ENCODE measurements at places on chromosomes 7 and 10.

DNA sequence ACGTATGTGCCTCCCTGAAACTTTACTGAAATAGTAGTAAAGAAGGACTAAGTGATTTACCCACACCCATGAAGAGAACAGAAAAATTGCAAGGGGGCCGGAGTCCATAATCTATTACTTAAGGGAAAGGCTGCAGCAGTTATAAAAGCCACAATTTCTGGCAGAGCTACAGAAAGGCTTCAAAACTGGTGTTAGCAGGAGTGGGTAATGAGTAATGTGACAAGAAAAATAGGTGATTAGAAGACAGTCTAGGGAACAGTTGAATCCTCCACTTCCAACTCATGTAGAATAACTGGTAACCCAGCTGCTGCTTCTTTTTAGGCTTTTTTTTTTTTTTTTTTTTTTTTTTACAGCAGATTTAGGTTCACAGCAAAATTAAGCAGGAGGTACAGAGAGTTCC lies 413.3 kb downstream of the SFMBT2 start:
- DNase-seq, result no peak

DNA sequence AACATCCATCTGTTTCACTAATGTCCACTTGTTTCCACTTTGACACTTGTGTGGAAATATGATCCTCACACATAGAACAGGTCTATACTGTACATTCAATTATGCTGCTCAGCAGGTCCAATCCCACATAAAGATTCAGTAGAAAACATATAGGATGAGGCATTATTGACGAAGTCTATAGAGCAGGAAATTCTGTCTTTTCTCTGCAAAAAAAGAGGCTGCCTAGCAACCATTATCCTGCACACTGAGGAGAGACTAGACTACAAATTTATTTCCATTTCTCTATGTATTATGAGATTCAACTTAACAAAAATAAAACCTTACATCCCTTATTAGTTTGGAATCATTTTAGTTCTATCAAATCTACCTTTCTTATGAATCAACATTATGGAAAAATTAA lies 204.6 kb upstream of the POM121L12 start:
- DNase-seq, result no peak

DNA sequence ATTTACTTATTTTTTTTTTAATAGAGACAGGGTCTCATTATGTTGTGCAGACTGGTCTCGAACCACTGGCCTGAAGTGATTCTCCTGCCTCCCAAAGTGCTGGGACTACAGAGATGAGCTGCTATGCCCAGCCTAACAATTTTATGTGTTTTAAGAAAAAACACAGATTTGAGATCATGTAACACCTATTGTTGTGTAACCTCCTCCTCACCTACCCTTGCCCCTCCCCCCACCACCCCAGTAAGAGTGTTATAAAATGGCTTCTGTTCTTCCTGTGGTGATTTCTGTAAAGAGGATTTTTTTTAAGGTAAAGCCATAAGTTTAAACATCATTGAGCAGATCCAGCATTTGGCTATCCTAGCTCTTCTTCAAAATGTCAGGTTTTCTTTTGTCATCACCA lies 7.6 kb downstream of the ARMC10 start:
- no peak for DNase-seq

GRCh38 chr7:112266595-112267270 lies 60.2 kb downstream of the ZNF277 start:
- DNase-seq, result peak; percentile 72

GRCh38 chr10:96873086-96873485 lies 41.0 kb downstream of the LCOR start:
- no peak for DNase-seq

GRCh38 chr7:33731912-33732311 lies 173.4 kb upstream of the BMPER start:
- DNase-seq, result no peak

DNA sequence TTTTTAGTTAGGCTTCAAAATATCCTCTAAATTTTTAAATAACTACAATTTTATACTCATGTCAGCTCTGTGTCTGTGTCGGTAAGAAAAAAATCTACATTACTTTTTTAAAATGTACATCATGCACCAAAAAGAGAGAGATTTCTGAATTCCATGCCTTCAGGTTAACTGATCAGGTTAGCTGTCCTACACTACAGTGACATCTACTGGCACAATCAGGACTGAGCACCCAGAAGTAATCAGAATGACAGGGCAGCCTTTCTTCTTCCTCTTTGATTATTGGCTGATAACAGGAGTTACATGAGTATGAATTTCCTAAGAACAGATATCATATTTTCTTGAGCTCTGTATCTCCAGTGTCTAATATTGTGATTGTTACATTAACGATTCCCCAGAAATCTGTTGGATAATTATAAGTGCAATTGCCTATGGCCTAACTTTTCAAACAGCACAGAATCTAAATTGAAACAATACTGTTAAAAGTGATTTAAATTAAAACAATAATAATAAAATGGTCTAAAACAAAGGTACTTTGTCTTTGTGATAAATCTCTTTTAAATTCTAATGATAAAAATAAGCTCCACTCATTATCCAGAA lies 41.8 kb upstream of the HYCC1 start:
- peak; percentile 74 for DNase-seq

- DNase-seq, result no peak
Observed at GRCh38 chr10:131808370-131808930, 92.4 kb upstream of the PPP2R2D start.

- DNase-seq, result peak; percentile 19
Observed at GRCh38 chr10:79022565-79023230, 46.1 kb upstream of the ZMIZ1 start.

GRCh38 chr7:14888962-14889361 lies 13.6 kb downstream of the DGKB start:
- peak; percentile 6 for DNase-seq

- DNase-seq, result no peak
Observed at GRCh38 chr7:128804484-128804883, 12.7 kb downstream of the CCDC136 start.

DNA sequence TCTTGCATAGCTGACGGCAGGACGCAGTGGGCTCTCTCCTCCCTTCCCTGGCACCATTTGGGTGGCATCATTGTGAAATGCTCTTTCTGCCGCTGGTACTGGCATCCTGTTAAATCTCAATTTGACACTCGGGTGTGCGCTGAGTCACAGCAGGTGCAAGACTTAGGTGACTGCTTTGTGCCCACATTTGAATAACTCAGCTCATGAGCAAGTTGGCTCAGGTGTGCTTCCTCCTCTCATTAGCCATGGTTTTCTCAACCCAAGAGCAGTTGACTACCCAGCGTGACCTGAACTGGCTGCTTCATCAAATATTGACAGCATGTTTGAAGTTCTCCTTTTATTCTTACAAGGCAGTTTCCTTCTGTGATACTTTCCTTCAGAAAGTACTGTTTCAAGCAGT lies 24.6 kb upstream of the NFE2L3 start:
- DNase-seq, result no peak

GRCh38 chr10:75916906-75917305 lies 485.5 kb downstream of the LRMDA start:
- no peak for DNase-seq

- peak; percentile 80 for DNase-seq
Observed at GRCh38 chr10:95864906-95865813, 42.6 kb upstream of the CC2D2B start.

DNA sequence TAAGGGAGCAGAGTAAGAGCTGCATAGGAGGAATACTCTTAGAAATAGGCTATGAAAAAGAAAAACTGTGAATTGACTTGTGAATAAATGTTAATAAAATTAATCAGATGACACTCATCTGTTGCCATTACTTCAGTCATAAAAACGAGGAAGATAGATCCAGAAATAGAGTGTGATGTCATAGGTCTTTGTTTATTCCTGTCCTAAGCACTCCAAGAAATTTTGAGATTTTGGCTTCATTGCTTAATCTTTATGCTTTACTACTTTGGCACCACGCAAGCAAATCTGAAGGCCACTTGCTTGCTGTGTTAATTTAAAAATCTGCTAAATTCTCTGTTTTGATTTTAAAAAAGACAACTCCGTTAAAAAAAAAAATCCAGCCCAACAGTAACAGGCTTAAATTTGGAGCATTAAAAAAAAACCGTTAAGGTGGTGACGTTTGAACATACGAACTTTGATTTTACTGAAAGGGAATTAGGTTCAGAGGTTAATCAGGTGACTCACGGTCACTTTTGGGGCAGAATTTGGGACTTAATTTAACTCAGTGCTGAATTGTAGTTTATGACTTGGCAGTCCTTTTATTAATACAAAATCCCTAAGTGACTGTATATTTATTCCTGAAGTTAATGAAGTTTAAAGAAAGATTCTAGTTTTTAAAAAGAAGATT lies 3.4 kb downstream of the IFRD1 start:
- peak; percentile 31 for DNase-seq

DNA sequence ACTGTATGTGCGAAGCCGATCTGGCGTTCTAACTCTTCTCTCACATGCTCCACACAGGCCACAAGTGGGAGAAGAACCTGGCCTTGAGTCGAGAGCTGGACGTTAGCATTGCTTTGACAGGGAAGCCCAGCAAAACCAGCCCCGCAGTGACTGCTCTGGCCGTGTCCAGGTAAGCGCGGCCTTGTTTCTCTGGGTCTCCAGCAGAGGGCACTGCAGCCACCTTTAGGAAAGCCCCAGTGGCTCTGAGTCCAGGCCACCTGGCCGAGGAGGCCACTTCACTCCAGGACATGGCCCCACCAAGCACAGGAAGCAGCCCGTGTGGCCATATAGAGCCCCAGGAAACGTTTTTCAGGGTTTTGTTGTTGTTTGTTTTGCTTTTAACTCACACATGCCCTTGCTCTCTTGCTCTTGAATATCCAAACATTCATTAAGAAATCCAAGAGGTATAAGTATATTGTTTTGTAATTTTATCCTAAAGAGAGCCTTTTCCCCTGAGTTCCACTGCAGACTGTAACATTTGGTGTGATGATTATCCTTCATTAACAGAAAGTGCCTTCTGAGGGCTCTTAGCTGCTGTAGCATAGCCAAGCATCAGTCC lies 41.8 kb upstream of the LRRC18 start:
- peak; percentile 27 for DNase-seq

DNA sequence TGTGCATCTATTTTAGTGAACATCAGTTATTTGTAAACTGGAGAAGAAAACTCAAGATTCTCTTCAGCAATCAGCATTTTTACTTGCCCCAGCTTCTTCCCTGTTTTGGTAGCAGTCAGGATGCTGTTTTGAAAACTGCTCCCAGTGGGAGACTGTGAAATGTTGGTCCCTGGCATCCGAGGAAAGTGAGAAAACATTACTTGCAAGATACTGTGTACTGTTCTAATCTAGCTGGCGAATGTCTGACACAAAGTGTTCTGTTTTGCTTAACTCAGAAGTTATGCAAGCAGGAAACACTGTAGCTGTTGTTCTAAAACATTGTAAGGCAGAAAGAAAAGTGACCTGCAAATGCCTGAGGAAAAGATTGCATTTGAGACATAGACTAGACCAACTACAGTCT lies 171.8 kb upstream of the POM121L12 start:
- DNase-seq, result no peak

- no peak for DNase-seq
Observed at GRCh38 chr7:44887293-44887692, 2.0 kb upstream of the PURB start.

DNA sequence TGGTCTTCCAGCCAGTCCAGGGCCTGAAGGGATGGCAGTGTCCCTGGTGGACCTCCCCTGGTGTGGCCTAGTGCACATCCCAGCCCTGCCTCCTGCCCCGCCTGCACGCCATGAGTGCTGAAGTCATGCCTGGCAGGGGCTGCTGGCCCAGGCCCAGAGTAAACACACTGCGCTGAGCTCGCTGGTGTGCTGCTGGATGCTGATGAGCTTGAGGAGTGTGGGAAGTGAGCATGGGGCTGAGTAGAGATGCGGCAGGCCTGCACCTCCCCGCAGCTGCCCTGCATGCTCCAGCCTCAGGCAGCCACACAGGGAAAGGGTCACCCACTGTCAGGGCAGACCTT lies 43.2 kb downstream of the HTRA1 start:
- DNase-seq, result peak; percentile 92

- DNase-seq, result no peak
Observed at GRCh38 chr7:2120841-2121830, 111.6 kb downstream of the MAD1L1 start.

- DNase-seq, result peak; percentile 47
Observed at GRCh38 chr10:103542764-103543616, 49.5 kb downstream of the NEURL1 start.

DNA sequence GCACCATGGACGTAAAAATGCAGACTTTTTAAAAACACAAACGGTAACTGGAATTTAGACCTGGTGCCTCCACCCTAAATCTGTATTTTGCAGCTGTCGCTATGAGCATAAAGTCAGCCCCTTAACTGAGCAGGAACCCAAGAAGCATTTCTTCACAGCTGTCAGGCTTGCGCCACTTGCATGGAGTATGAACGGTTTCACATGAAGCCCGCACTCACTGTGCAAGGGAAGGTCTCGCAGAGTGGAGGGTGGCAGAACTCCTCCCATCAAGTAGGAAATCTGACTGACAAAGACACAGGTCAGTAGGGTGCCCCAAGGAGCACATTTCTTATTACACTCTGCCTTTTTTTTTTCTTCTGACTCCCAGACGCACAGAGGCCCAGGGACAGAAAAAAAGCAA lies 58.5 kb downstream of the ELMO1 start:
- no peak for DNase-seq

- peak; percentile 1 for DNase-seq
Observed at GRCh38 chr10:116538456-116538855, 7.3 kb upstream of the PNLIP start.

GRCh38 chr10:109969760-109970346 lies 37.9 kb upstream of the ADD3 start:
- DNase-seq, result no peak

GRCh38 chr10:96986200-96986856 lies 154.2 kb downstream of the LCOR start:
- no peak for DNase-seq

GRCh38 chr10:79560160-79560709 lies at the start of gene SFTPA2:
Gene SFTPA2 (minus strand): TSS chr10:79560407. CDS start chr10:79559483, 924 bp downstream.
- no peak for DNase-seq

GRCh38 chr7:144098776-144099175 lies 10.6 kb upstream of the OR2A2 start:
- DNase-seq, result no peak

DNA sequence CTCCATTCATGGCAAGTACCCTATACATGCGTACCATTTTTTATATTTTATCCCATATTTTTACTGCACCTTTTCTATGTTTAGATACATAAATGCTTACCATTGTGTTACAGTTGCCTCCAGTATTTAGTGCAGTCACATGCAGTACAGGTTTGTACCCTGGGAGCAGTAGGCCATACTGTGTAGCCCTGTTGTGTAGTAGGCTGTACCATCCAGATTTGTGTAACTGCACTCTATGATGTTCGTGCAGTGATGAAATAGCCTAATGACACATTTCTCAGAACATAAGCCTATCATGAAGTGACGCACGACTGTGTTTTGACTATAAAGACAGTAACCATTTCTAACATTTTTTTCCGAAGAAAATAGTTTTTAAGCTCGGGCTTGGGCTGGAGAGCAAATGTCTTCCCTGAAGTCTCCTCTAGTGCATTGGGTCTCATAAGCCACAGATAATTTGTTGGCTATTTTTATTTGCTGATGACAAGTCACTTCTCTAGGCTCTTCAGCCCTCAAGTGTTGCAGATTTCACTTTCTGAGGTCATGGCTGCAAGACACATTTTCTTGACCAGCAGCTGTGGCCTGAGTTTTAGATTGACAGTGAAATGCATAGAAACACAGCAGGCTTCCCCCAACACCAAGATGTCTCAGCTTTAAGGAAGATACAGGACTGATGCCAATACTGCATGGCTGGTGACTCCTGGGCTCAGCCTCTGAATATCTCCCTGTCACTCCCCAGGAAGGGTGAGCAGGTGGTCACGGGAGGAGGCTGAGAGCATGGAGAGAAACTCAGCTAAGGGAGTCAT lies 26.9 kb downstream of the EPDR1 start:
- no peak for DNase-seq
